Dermis microvascular lymphatic vessel endothelial cell (primary cell): ENCODE measurements at places on chromosomes 2 and 18. TPM values are rescaled to one million over a fixed set of nuclear protein-coding genes. Genes with fewer than 3 reads are reported as not detected.

GRCh38 chr2:155748131-155748530 is 584.4 kb downstream of the NR4A2 start:
- no peak for DNase-seq

GRCh38 chr2:152304836-152305235 is 30.1 kb upstream of the FMNL2 start:
- DNase-seq = no peak

MC2R gene
- total RNA-seq = not detected in 2 replicates

- DNase-seq = no peak
Measured at GRCh38 chr2:160336105-160336504, 136.0 kb upstream of the ITGB6 start.

SIX3 gene
- not detected in 2 replicates for total RNA-seq
